ENCODE measurements at places on chromosomes 11 and 22. TPM values are rescaled to one million over a fixed set of nuclear protein-coding genes. Genes with fewer than 3 reads are reported as not detected.

Gene ACR
- total RNA-seq = not detected

Gene BAIAP2L2
- 1.3 TPM for total RNA-seq

Gene SLC22A9
- total RNA-seq = not detected

Gene KCNK7
- 5.7 TPM for total RNA-seq

DNA sequence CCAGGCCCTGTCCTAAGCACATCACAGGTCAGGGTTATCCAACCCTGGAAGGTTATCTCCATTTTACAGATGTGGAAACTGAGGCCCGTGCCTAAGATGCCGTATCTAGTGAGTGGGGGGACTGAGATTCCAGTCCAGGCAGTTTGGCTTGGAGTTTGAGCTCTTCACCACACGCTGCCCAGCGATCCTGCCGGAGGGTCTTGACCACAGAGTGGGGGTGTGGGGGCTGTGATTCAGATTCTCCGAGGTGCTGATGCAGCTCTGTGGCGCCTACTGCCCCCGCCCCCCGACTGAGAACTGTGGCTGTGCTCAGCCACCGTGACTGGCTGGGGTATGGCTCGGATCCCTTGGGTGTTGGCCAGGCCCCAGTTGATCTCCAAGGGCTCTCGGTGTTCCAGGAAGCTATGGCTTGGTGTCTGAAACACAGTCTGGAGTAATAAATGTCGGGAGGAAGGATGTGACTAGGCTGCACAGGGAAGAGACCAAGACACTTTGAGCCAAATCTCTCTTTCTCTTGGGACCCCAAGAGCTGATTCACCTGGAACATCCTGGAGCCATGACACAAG, 60.6 kb upstream of the RASD2 start:
- DNase-seq = no peak

GRCh38 chr11:112859787-112860186, 101.4 kb upstream of the NCAM1 start:
- DNase-seq = no peak

DNA sequence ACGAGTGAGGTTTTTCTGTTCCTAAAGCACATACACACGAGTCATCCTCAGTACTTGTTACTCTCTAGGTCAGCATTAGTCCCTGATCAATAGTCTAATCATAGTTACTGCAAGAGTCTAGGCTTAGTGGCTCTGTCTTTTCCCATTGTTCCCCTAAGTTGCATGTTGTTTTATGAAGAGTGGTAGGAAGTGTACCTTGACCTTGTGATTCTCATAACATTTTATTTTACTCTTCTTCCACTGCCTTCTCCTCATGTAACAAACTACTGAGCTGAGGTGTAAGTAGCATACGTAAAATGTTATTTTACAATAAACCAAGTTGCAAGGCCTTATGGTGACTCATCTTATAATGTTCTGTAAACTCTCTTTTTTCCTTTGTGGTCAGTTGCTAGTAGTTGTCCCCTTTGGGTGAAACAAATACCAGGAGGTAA, 15.0 kb downstream of the METTL15 start:
- no peak for DNase-seq

DNA sequence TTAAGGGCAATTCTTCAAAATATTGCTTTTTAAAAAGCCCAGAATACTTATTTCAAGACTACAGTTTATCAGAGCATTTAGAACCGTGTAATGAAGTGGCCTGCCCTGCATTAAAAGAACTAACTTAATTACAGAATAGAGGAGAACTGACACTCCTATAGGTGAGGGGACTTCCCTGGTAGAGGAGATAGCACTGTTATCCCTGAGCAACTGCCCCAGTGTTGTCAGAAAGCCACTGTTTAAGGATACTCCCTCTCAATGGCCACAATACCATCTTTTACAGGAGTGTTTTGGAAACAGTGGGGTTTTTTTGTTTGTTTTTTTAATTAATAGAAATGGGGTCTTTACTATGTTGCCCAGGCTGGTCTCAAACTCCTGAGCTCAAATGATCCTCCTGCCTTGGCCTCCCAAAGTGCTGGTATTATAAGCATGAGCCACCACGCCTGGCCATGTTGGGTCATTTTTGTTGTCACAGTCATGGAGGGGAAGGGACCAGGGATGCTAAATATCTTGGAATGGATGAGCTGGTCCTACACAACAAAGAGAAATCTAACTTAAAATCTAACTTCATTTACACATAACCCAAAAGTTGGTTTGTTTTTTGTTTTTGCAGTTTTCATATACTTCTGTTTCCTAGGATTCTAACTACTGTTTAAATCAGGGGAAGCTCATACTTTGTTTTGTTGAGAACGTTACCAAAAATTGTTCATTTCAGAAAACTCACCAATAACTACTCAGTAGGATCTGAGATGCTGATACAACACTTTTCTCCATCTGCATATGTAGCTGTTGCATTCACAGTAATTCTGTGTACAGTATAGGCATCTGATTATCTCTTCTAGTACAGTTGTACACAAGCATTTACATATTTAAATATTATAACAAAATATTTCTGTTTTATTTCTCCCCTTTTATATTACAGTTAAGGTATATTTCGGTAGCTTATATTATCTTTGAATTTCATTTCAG, 8.1 kb downstream of the RPL27A start:
- no peak for DNase-seq

GRCh38 chr11:60338053-60338452, 11.0 kb downstream of the MS4A6E start:
- DNase-seq = no peak

GRCh38 chr11:66068923-66069714, 953 bp upstream of the PACS1 start:
- DNase-seq = no peak

DNA sequence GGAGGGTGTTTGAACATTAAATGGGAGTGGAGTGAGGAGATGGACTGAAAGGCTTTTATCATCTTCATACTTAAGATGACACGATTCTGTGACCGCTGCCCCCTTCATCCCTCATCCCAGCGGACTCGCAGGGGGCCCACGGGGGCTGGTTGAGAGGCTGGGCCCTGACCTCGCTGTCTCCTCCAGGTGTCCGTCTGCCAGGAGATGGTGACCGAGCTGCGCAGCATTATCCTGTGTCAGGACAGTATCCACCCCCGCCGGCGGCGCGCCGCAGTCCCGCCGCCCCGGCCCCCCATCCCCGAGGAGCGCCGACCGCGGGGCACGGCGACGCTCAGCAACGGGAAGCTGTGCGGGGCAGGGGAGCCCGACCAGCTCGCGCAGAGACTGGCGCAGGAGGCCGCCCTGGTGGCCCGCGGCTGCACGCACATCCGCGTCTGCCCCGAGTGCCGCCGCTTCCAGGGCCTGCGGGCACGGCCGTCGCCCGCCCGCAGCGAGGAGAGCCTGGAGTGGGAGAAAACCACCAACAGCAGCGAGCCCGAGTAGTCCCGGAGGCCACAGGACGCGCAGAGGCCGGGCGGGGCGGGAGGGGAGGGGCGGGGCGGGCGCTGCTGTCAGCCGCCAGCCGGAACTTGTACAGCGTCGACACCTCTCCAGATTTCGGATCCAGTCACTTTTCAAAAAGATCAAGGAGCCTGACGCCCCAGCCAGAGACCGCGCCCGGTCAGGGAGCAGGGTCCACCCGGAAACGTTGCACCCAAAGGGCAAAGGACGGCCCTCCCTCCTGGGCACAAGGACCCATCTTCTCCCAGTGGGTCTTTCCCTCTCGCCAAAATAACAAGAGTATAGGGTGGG, 38.0 kb upstream of the TBCEL start:
- DNase-seq = peak; percentile 8

- DNase-seq = no peak
Observed at GRCh38 chr11:69881467-69882269, 62.5 kb upstream of the FGF3 start.
